ENCODE measurements at places on chromosomes 12 and 14.
A peak's percentile ranks its signal among the peaks of the same experiment; 100 is the strongest.

GRCh38 chr12:106248846-106249371 is 1.1 kb upstream of the CKAP4 start:
- DNase-seq, result peak; percentile 94

GRCh38 chr12:40262657-40263056 is 37.9 kb downstream of the LRRK2 start:
- DNase-seq, result no peak

DNA sequence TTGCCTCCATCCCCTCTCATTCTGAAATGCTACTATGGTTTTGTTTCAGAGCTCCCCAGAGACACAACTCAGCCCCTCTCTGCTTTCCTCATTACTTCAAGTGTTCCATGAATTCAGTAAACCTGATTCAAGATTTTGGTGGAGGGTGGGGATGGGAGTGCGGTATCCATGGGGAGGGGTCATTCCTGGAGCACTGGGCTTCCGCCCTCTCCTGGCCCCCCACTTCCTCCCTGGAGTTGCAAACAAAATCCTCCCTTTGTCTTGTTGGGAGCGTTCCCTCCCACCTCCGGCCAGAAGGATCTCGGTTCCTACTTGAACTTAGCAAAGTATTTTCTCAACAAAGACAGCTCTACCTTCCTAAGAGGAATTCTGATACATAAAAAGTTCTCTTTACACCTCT is 71.8 kb upstream of the LTA4H start:
- no peak for DNase-seq

DNA sequence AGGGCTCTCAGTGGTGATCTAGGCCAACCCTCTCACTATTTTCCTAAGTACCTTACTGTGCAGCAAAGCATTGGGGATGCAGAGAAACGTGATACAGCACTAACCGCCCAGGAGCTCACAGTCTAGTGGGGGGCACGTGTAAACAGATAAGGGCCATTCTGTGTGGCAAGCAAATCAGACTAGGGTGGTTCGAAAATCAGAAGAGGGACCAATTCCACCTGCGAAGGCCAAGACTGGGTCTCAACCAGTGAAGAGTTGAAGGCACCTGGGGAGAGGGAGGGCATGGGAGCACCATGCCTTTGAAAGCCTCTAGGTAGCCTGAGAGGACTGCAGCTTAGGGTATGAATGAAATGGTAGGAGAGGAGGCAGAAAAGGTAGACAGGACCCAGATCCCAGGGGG is 2.2 kb downstream of the PITPNM2 start:
- no peak for DNase-seq

DNA sequence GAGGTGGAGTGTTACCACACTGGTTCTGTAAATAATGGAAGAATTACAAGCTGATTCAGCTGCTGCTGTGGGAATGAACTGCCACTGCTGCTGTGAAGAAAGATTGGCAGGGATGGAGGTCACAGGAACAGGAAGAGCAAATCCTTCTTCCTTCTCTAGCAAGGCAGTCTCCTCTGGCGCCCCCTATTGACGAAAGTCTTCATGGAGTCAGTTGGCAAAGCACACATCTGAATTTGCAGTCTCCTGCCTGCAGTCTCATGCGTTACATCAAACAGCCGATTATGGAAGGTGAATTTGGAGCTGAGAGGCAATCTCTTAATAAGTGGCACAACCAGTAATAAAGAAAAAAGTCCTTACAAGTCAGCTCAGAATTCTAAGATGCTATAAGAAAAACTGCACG is 106.0 kb upstream of the TMTC1 start:
- peak; percentile 72 for DNase-seq

DNA sequence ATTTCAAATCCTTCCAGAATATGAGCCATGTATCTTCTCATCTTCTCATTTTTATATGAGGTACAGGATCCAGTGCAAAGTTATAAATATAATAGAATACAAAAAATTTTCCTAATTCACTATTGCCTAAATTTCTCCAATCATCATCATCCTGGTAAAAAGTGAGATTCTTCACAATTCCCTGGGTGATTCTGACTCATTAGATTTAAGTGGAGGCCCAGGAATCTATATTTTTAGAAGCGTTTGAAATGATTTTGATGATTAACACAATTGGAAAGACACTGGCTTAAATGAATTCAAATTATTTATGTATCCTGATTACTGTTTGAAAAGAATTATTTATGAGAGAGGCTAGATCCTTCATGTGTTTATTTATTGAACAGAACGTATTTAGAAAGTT is 380.3 kb upstream of the PDE3A start:
- no peak for DNase-seq

- DNase-seq, result no peak
Observed at GRCh38 chr12:118070650-118071049, 9.7 kb upstream of the WSB2 start.

- peak; percentile 96 for DNase-seq
Observed at GRCh38 chr12:112418608-112419296, at the start of gene PTPN11. Gene PTPN11, plus strand, starts transcription at chr12:112418947. Its CDS starts 165 bp downstream, at chr12:112419112.

DNA sequence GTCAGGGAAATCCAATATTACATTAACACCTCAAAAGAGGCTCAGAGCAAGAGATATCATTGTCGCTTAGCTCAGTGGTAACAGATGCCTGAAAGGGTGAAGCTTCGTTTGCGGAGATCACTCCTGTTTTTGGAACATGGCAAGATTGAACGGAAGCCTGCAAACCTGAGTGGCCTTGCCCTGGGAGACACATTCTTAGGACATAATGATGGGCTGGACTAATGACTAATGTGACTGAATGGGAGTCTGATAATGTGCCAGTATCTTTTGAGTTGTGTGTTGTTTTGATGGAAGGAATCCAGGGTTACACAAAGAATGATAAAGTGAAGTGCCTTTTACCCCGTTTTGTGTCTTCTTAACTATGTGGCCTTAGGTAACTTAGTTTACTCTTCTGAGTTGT is 109.3 kb upstream of the IFNG-AS1 start:
- no peak for DNase-seq

DNA sequence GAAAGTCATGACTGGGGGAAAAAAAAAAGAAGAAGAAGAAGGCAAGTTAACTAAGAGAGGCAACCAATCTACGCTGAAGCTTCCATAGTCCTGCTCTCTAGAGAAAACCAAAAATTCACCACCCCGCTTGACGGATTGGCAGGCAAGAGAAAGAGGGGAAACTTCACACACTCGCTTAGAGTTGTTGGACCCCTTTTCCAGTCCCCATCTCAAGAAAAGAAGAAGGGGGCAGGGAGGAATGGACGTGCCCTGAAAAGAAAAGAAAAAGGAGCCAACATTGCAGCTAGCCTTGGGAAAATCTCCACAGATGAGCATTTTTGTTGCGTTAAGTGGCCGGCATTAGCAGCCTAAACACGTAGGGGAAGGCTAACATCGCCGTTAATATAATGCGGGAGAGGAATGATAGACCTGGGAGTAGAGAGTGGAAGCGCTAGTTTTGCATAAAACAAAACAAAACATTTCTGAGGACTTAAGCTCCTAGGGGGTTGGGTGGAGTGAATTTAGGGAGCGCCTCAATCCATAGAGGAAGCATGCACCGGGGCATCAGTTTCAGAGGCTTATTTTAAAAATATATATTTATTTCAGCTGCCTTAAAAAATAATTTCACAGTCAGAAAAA is 11.3 kb upstream of the FOXG1 start:
- no peak for DNase-seq

DNA sequence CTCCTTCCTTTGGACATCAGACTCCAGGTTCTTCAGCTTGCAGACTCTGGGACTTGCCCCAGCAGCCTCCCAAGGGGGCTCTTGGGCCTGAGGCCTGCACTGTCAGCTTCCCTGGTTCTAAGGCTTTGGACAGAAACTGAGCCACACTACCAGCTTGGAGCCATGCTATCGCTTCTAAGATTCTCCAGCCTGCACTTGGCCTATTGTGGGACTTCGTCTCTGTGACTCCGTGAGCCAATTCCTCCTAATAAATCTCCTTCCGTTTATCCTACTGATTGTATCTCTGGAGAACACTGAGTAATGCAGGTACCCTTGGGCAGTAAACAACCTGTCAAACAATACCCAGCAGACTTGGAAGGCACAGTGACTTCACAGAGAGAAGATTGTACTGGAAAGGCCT is 24.9 kb upstream of the RHOJ start:
- DNase-seq, result no peak

DNA sequence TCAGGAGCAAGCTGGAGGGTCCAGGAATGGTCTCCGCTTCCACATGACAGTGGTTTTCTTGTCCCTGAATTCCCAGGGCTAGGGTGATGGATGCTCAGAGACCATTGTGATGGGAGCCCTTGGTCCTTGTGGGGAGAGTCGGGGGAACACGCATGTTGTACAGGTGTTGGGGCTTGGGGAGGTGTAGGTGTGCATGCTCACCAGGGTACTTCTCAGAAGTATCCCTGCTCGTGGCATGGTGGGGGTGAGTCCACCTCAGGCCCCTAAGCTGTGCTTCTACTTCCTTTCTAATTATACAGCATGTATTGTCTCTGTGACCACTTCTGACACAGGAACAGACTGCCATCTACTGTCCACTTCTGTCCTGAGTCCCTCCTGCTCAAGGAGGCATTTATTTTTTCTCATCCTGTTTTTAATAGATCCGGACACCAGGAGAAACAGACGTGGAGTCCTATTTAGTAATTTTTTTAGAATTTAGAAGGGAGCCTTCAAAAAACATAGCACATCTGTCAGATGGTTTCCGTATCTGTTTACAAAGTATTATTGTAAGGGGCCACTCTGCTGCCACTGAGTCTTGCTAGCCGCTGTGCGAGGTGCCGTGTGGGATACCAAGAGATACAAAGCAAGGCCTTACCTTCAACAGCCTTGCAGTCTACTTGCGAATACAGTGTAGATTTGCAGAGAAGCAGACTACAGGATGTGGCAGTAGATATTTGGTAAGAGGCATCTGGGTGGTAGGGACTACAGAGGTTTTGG is 10.5 kb downstream of the NTF3 start:
- DNase-seq, result peak; percentile 42

Data from suppressor macrophage treated with lipopolysaccharide for 1 hour (primary cell).